ENCODE measurements at places on chromosomes 12 and 14. TPM values are rescaled to one million over a fixed set of nuclear protein-coding genes. Genes with fewer than 3 reads are reported as not detected.

DNA sequence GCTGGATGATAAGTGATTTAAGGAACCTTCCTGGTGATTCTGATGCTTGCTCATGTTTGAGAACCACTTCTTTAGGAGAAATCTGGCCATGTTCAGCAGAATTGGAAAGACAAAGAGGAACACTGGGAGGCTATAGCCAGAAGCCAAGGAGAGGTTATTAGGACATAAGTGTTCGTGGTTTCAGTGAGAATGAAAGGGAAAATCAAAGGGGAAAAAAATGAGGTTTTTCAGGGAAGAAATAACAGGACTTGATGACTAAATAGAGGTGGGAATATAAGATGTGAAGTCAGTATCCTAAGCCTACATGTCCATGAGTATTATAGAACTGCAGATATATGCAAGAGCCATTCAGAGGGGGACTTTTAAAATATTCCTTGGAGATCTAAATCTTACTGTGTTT lies 95.6 kb downstream of the DAAM1 start:
- H3K27me3 ChIP-seq: no peaks in the 10 kb centered on the region
- no peaks in the 10 kb centered on the region for H3K36me3 ChIP-seq
- H3K4me1 ChIP-seq: peaks cover 43% of the 10 kb centered on the region

DNA sequence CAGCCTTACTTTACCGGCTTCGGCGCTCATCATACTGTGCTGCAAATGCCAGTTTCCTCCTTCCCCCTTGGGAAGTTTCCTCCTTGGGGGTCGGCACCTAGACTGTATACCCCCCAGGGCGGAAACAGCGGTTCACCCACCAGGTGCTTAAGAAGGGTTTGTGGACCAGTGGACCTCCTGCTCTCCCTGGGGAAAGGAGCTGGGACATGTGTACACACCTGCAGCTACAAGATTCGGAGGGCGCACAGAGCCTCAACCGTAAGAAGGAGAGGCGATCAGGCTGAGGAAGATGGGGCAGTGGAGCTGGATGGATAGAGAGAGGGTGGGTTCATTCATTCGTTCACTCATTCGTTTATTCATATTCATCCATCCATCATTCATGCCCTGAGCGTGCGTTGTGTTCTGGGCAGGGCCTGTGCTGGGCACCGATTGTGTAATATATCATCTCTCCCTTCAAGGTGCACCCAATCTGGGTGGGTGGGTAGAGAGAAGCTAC lies 717 bp upstream of the ZNF839 start:
- H3K4me1 ChIP-seq: peaks cover 38% of the 10 kb centered on the region
- no peak for DNase-seq
- peak overlapping the region; percentile 69 for H3K4me3 ChIP-seq
- no peaks in the 10 kb centered on the region for H3K27me3 ChIP-seq

- no peak for DNase-seq
- no peak overlapping the region for H3K4me3 ChIP-seq
- H3K27me3 ChIP-seq: no peaks in the 10 kb centered on the region
- H3K27ac ChIP-seq: no peak overlapping the region
- H3K4me1 ChIP-seq: no peaks in the 10 kb centered on the region
Observed at GRCh38 chr12:40054555-40055227, 51.2 kb downstream of the SLC2A13 start.

DNA sequence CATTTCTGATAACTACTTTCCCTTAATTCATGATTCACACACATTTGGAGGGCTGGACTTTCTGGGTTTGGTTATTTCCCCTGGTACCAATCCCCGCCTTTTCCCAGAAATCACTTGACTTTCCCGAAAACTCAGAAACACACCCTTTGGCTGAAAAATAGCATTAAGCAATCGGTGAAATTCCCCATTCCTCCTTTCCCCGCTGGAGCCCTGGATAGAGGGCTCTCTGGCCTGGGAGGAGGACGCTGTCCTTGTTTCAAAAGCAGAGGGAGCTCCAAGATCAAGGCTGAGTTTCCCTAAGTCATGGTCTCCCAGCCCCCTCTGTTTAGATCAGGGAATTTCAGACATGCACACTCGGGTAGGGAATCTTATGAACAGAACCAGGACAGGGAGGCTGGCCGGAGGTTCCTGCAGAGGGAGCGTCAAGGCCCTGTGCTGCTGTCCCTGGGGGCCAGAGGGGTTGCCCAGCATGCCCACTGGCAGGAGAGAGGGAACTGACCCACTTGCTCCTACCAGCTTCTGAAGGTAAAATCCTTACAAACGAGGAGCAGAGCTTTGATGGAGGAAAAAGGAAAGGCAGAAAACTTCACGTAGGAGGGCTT lies at the start of gene C1S:
C1S (plus strand) TSS at position 366 of the 602 bp plus-strand sequence. CDS start 1,195 bp downstream, outside the sequence.
- H3K36me3 ChIP-seq: no peaks in the 10 kb centered on the region
- H3K27me3 ChIP-seq: peaks cover 2% of the 10 kb centered on the region

- no peak for DNase-seq
- H3K27me3 ChIP-seq: no peaks in the 10 kb centered on the region
- H3K36me3 ChIP-seq: no peaks in the 10 kb centered on the region
Observed at GRCh38 chr14:88522393-88522792, 32.4 kb downstream of the PTPN21 start.

- peak; percentile 16 for DNase-seq
- peaks cover 18% of the 10 kb centered on the region for H3K4me1 ChIP-seq
- H3K27ac ChIP-seq: peak overlapping the region; percentile 70
- no peaks in the 10 kb centered on the region for H3K36me3 ChIP-seq
- no peaks in the 10 kb centered on the region for H3K27me3 ChIP-seq
Observed at GRCh38 chr12:28550757-28551704, 360.8 kb downstream of the CCDC91 start.

- H3K36me3 ChIP-seq: no peaks in the 10 kb centered on the region
- no peak for DNase-seq
- H3K4me1 ChIP-seq: no peaks in the 10 kb centered on the region
- no peaks in the 10 kb centered on the region for H3K27me3 ChIP-seq
- no peak overlapping the region for H3K4me3 ChIP-seq
- H3K27ac ChIP-seq: no peak overlapping the region
Observed at GRCh38 chr14:97179573-97179972, 382.4 kb downstream of the VRK1 start.

TAS2R10 gene
- 1.4 TPM for total RNA-seq

GRCh38 chr12:100752841-100753240 lies 41.7 kb upstream of the ANO4 start:
- H3K4me3 ChIP-seq: no peak overlapping the region
- DNase-seq: no peak
- H3K27ac ChIP-seq: no peak overlapping the region
- H3K36me3 ChIP-seq: no peaks in the 10 kb centered on the region

- H3K27me3 ChIP-seq: no peaks in the 10 kb centered on the region
- H3K4me3 ChIP-seq: no peak overlapping the region
- no peak for DNase-seq
- H3K36me3 ChIP-seq: no peaks in the 10 kb centered on the region
Observed at GRCh38 chr12:56775638-56776037, 12.5 kb downstream of the HSD17B6 start.

DNA sequence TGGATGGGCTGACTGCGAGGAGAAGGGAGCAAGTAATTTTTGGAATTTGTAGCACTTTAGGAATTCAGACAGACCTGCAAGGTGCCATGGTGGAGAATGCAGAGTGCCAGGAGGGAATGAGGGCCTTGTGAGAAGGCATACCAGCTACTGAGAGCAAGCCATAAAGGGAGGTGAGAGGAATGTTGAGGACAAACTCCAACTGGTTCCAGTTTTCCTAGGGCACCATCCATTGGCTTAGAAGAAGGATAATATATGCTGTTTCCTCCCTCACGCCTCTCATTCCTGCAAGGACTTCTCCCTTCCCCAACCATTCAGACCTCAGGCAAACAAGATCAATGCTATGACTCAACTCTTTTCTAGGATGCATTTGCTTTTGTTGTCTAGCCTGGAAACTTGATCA lies 11.2 kb upstream of the DAAM1 start:
- H3K27ac ChIP-seq: no peak overlapping the region
- DNase-seq: no peak
- H3K27me3 ChIP-seq: no peaks in the 10 kb centered on the region
- H3K36me3 ChIP-seq: no peaks in the 10 kb centered on the region

KCNMB4 gene
- 6.7 TPM for total RNA-seq

DNA sequence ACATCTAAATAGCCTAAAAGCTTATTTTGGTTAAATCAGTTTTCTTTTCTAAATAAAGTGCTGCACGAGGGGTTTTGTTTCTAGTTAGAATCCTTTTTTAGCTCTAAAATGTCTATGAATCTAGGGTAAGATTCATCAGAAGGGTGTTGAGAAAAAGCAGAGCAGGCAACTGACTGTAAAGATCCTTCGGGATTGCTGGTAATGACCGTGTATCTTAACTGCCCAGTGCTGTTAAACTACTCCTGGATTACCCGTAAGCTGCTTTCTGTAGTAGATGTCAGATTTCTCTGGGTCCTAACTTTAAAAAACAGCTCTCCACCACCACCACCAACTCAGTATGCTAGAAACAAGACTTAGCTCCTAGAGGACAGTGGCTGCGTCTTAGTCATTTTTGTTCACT lies 39.2 kb downstream of the DACT1 start:
- no peak overlapping the region for H3K4me3 ChIP-seq
- H3K27me3 ChIP-seq: peaks cover 47% of the 10 kb centered on the region
- no peak for DNase-seq
- no peak overlapping the region for H3K27ac ChIP-seq
- H3K4me1 ChIP-seq: no peaks in the 10 kb centered on the region

DNA sequence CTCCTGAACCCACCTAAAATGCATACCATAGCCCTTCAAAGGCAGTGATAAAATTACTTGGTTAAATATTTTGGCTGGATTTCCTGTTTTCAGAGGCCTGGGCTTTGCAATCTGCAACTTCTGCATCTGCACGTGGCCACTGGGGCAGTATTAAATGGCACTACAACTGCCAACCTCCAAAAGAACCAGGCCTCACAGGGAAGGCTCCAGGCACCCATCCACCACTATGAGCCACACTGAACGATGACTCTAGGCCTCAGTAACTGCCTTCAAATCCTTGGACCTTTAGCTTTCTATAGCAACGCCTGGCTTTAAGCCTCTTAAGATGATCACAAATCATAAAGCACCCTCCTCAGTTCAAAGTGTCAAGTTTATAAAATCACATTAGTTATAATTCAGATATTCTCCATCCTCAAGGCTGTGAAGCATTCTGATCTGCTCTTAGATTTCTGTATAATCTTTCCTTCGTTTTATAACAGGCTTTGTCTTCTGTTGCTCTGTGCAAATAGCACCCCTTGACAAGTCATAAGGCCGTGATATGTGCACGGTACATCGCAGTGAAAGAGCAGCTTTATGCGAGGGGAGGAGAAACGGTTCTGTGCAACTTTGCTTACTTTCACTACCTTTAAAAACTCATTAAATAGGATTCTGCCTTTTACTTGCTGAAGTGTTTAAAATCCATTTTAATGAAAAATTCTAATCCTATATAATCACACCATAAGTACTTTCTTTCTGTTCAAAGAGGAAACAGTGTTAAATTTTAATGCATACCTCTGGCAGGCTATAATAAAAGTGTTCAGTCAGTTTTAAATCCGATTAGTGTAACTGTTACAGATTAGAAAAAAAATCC lies 196.4 kb upstream of the G2E3 start:
- no peaks in the 10 kb centered on the region for H3K36me3 ChIP-seq
- H3K27me3 ChIP-seq: no peaks in the 10 kb centered on the region
- DNase-seq: no peak
- H3K27ac ChIP-seq: no peak overlapping the region

Measured in PC-9 (cell line).